ENCODE measurements at places on chromosomes 5 and 9.

- no peak for DNase-seq
Observed at GRCh38 chr5:151184316-151185042, 26.9 kb upstream of the ANXA6 start.

DNA sequence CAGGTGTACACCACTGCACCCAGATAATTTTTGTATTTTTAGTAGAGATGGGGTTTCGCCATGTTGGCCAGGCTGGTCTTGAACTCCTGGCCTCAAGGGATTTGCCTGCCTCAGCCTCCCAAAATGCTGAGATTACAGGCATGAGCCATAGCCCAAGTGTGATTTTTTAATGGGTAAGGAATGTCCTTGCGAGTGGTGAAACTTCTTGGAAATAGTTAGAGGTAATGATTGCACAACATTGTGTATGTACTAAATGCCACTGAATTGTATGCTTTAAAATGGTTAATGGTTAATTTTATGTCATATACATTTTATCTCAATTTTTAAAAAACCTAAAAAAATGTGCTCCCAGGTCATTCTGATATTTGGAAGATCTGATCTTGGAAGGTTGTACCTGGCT lies 59.9 kb upstream of the IL6ST start:
- no peak for DNase-seq

GRCh38 chr5:60208716-60209115 lies 315.2 kb upstream of the PDE4D start:
- no peak for DNase-seq

DNA sequence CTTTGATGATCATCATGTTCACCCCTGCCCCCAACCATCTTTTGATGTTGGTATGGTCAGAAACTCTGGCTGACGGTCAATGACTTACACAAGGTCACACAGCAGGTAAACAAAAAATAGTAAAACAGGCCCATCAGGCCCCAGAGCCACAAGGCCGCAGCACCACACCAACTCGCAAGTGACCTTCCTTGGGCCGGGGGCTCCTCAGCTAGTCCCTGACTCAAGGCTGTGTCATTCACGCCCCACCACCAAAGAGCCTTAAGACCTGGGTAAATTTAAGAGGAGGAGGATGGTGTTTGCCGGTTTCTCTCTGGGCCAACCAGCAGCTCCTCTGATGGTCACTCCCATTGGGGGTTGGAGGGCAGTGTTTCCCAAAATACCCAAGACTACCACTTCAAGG lies 55.8 kb downstream of the PSMB7 start:
- no peak for DNase-seq

DNA sequence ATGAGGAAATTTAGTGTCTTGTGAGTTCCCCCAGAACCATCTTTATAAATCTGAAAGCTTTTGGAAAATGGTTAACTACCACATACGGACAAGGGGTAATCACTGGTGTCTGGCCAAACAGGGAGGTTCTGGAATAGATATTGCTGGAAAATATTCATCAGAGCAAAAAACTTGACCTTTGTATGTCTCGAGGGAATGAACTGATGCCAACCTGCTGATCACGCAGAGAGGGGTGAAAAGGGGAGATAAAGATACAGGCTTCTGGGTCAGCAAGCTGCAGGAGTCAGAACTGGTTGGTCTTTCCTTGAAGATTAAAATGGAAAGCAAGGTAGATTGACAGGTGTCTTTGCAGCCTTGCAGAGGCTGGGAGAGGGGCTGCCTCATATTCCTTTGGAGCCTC lies 35.5 kb downstream of the PSAT1 start:
- no peak for DNase-seq

- DNase-seq = no peak
Observed at GRCh38 chr9:89815903-89816573, 211.2 kb downstream of the GADD45G start.

GRCh38 chr9:92962846-92963245 lies 15.5 kb downstream of the FGD3 start:
- no peak for DNase-seq

- no peak for DNase-seq
Observed at GRCh38 chr9:110414471-110414870, 76.8 kb upstream of the TXNDC8 start.

DNA sequence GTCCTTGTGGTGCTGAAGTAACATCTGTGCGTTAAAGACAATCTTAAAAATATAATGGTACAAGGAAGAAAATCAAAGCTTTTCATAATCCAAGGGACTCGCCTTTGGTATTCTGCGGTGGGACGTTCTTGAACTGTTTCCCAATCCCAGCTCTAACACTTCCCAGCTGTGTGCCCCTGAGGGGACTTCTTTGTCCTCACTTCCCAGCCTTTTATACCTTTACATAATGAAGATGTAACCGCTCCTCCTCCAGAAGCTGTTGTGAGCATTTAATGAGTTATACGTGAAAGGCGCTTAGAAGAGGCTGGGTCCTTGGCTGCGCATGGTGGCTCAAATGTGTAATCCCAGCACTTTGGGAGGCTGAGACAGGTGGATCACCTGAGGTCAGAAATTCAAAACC lies 16.9 kb downstream of the STK10 start:
- DNase-seq = no peak

DNA sequence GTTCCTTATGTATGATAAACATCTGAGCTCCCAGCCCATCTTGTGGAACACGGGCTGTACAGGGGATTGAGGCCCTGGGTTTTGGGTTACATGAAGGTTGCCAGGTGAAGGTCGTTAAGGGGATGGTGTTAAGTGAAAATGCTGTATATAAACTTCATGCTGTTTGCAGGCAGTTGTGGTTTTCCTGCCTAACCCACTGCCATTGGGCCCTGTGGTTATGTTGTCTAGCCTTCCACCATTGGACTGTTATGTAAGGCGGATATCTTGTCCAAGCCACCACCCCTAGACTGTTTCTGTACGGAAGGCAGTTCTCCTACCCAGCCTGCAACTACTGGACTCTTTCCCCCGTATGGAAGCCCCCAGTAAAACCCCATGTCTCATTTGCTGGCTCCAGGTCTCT lies 246.1 kb downstream of the KIF4B start:
- no peak for DNase-seq

DNA sequence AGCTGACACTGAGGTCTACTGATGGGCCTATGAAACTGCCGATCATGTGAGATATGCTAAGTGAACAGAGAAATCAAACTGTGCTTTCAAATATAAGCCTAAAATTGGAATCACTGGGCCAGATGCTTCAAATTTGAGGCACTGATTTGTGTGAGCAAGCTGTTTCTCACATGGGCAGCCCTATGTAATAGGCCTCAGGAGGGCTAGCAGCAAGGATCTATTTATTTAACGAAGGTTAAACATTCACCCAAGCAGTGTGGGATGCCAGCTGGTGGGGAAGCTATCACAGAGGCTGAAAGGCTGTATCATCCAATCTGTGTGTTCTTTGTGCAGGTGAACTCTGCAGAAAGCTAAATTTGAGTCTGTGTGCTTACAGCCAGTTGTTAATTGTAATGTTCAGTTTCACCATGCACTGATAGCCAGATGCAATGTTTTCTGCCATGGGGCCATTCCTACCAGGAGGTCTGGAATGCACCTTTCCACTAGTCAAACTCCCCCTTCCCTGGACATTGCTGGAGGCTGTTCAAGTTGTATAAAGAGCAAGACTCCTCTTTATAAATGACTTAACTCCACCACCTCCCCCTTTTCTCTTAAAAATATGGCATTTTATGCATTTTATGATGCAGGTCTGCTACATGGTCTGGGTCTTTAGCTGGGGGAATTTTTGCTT lies 228.9 kb downstream of the SH3GL2 start:
- DNase-seq = no peak

GRCh38 chr5:18074961-18075360 lies 440.7 kb downstream of the TAF11L14 start:
- no peak for DNase-seq

GRCh38 chr5:148746826-148747535 lies 79.4 kb upstream of the ADRB2 start:
- DNase-seq = peak; percentile 69

DNA sequence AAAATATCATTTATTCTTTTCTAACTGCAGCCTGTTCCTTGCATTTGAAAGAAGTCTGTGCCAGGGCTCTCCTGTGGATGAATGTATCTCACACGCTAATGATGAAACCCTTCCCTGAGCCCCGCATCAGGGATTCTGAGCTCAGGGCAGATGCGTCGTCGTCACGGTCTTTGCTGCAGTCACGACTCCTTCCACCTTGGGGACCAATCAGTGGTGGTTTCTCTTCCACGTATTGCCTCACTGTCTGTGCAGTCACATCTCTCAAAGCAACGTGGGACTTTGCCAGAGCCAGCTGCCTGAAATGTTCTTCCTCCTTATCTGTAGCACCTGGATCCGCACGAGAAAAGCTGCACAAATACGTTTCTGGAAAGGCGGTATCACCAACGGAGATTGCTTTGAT lies 13.9 kb upstream of the UBE2QL1 start:
- DNase-seq = no peak

DNA sequence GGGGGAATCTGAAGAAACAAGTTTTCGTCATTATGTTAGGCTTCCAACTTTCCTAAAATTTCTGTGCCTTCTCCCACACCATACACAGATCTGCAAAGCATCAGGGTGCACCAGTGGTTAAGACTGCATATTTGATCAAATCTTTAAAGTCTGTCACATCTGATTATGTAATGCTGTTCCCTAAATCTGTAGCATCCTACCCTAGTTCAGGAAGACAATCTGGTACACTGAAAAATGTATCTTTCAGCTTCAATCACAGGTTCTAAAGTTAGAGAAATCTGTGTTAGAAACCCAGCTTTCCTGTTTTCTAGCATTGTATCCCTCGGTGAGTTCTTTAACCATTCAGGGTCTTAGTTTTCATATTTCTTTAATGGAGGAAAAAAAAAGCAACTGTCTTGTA lies 3.9 kb downstream of the SSBP2 start:
- no peak for DNase-seq

- no peak for DNase-seq
Observed at GRCh38 chr5:58201922-58202648, 257.8 kb downstream of the PLK2 start.

GRCh38 chr5:107469485-107470294 lies 201.0 kb downstream of the EFNA5 start:
- peak; percentile 24 for DNase-seq

- DNase-seq = no peak
Observed at GRCh38 chr9:137486545-137487453, 27.7 kb upstream of the NSMF start.

DNA sequence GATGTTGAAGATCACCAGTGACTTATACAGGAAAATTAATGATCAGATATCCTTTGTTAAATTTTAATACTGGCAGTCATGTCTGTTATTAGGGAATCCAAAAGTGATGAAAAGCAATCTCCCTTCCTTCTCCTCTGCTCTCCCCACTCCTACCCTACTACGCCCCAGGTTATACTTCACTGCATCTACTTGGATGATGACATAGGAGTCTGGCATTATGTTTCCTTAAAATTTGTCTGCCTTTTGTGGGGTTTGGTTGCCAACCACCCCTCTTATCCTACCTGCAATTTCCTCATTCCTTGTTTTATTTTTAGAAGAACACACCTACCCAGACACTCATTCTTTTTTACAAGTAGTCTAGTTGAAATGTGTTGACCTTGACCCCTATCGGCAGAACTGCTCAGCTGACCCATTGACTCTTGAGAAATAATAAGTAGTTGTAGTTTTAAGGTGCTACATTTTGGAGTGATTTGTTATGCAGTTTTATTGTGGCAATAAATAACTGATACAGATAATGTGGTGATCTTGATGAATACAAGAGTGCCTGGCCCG lies 5.1 kb upstream of the MOB3B start:
- DNase-seq = no peak

DNA sequence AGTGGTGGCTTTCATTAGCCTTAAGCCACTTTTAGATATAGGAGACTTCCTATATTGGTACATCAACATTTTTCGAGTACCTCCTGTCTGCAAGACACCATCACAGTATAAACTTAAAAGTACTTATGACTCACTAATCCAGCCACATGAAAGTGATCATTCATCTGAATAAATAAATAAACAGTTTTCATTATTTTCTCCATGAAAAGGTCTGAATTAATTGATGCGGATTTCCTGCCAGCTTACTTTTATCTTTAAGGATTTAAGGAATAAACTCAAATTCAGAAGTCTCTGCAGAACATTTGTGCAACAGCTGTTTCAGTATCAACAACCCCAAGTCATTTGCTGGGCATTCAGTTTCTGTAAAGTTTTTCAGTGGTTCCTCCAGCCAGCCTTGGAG lies 4.0 kb downstream of the SAP30L start:
- no peak for DNase-seq

DNA sequence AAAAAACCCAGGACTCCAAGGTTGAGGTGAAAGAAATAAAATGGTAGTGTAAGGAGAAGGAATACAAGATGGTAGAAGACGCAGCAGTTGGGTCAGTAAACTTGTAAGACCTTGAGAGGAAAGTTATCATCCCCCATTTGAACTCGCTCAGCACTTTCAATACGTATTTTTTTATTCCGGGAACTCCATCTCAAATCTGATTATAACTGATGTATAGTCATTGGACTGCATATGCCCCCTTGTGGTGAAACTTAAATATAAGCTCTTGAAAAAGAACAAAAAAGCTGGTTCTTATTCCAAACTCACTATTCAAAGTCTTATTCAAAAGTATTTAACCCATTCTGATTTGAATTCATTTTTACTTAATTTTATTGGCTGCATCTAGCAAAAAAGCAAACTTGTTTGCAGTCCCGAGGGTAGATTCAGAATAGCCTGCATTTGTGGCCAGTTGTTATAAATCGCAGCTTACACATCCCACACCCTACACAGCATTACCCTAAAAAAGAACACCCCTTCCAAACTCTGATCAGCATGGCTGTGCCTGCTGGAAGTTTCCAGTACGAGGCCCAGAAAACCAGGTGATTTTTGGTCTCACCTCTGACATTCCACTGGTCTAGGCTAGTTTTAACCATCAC lies 118.0 kb downstream of the ESM1 start:
- peak; percentile 78 for DNase-seq

DNA sequence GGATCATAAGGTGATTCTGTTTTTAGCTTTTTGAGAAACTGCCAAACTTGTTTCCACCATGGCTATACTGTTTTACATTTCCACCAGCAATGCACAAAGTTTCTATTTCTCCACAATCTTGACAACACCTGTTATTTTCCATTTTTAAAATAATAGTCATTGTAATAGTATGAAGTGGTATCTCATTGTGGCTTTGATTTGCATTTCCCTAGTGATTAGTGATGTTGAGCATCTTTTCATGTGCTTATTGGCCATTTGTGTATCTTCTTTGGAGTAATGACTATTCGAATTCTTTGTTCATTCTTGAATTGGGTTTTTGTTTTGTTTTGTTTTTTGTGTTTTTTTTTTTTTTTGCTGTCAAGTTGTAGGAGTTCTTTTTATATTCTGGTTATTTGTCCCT lies 4.9 kb downstream of the GARNL3 start:
- DNase-seq = no peak

- no peak for DNase-seq
Observed at GRCh38 chr9:95620314-95620713, 103.5 kb upstream of the PTCH1 start.

GRCh38 chr5:10503997-10504793 lies 59.7 kb upstream of the ANKRD33B start:
- no peak for DNase-seq
